ENCODE measurements at places on chromosomes 13 and 19. TPM values are rescaled to one million over a fixed set of nuclear protein-coding genes. Genes with fewer than 3 reads are reported as not detected.

NOTCH3 gene
- total RNA-seq: not detected

KLHL1 gene
- total RNA-seq: not detected

BEST2 gene
- not detected for total RNA-seq

ZNF578 gene
- total RNA-seq: 1.8 TPM

MEIS3 gene
- total RNA-seq: not detected

CATSPERD gene
- not detected for total RNA-seq

SSC5D gene
- 0.79 TPM for total RNA-seq

LDLR gene
- total RNA-seq: 118 TPM

MIR17HG gene
- total RNA-seq: 15.5 TPM

ZNF737 gene
- 18.3 TPM for total RNA-seq
